ENCODE measurements at places on chromosomes 3 and 15.

DNA sequence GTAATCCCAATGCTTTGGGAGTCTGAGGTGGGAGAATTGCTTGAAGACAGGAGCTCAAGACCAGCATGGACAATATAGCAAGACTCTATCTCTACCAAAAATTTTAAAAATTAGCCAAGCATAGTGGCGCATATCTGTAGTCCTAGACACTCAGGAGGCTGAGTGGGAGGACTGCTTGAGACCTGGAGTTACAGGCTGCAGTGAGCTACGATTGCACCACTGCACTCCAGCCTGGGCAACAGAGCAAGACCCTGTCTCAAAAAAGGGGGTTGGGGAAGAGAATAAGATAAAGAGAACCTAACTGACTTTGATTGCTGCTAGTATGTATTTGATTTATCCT is 755 bp downstream of the CD200R1 start:
- DNase-seq, result no peak

GRCh38 chr3:192171213-192171612 is 556.1 kb downstream of the FGF12 start:
- no peak for DNase-seq

- no peak for DNase-seq
These were observed 12.4 kb downstream of the MYO1E start for GRCh38 chr15:59360305-59360704.

GRCh38 chr15:65740148-65740547 is 51.9 kb downstream of the DENND4A start:
- no peak for DNase-seq

DNA sequence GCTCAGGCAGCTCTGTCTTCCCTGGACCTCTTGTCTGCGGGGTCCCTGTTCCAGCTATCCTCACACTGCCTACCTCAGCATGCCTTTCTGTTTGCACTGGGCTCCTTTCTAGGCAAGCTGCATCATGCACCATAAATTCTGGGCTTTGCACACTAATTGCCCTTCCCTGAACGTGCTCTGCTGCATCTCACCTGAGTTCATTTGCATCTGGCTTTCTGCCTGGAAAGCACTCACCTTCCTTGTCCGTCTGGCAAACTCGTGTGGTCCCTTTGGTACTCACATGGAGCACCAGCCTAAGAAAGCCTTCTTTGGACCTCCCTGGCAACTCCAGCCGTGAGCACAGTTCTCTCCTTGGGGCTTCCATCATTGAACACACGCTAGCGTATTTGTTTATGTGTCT is 365.6 kb downstream of the SV2B start:
- DNase-seq, result no peak

DNA sequence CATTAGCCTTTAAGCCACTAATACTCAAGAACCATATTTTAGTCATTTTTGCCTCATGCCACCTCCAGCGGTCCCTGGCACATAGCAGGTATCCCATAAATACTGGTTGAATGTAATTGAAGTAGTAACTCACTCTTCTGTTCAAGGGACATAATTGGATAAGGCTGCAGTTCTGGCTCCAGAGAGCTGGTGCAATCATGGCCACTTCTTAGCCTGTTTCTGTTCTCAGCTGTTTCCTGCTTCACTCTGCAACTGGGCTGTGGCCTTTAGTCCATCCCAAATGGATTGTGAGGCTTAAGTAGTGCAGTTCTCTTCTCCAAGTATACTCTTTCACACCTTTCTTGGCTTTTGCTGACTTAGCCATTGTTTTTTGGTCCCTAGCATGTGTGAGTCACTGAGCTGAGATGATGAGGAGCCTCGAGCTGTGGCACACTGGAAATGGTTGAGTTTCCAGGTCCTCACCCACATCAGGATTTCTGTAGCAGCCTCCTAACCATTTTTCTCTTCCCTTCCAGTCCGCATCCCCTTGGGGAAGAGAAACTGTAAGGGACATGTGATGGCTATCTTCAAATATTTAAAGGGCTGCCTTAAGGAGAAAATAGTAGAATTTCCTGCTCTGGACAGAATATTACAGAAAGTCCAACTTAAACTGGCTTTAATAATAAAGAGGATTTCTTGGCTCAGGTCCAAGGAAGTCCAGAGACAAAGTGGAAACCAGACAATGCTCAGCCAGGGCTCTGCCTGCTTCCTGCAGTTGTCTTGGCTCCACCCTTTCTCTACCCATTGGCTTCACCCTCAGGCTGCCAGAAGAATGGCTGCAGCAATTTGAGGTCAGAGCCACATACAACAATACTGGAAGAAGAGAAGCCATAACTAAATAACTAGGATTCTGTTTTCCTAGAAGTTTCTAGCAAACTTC is 305.4 kb upstream of the ROPN1 start:
- DNase-seq, result no peak

All from stimulated activated effector memory CD8-positive, alpha-beta T cell treated with anti-CD3 and anti-CD28 coated beads, Interleukin-12 subunit alpha, Interleukin-12 subunit beta, amount 100 ng/mL, for 72 hours (primary cell).